ENCODE measurements at places on chromosomes 7 and 10.

DNA sequence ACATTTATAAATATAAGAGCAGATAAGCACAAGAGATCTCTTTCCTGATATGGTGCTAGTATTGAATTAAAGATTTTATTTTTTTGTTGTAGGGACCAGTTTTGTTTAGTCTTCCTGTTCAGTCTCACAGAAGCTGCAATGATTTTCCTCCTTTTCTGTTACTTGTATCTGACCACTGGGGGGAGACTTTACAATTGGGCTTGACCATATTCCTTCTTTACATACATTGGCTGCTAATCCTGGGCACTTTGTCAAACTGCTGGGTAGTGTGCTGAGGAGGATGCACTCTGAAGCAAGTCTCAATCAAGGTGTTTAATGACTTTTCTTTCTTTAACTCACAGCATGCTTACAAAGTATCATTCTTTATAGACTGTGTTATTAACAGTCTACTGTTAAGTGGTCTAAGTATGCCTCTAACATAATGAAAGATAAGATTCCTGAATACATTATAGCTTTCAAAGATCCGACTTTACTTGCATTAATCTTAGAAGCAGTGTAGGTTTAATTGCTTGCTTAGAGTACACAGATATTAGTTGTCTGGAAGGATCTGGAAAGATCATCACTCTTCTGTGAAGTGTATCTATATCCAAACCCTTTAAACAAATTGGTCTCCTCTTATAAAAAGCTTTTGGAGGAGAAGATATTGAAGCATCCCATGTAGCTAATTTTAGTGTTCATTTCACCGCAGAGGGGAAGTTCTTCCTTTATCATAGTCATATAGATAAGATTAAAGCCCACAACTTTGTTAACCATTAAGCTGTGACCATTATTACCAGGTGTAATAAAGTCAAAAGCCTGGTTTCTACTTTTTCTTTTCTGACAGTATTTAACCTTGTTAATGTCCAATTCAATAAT, 3.1 kb downstream of the PALS2 start:
- DNase-seq = peak; percentile 79

GRCh38 chr7:95055295-95055694, 147.9 kb downstream of the PPP1R9A start:
- no peak for DNase-seq

DNA sequence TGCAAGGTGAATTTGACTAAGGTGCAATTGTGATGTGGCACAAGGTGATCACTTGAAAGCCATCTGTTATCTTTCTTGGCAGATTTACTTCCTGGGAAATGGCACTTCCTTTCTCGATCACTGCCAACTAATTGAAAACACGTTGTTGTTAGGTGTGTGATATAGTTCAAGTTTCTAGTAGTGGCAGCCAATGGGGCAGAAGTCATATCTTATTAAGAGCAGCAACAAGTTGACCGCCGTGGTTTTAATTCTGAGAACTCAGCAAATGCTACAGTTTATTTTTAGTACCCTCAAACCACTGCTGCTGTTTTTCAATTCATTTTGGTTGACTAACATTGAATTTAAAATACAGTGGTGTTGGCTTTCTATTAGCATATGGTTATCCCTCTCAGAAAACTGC, 1.6 kb downstream of the CHN2 start:
- no peak for DNase-seq

GRCh38 chr7:128302139-128302538, 41.6 kb downstream of the RBM28 start:
- no peak for DNase-seq

DNA sequence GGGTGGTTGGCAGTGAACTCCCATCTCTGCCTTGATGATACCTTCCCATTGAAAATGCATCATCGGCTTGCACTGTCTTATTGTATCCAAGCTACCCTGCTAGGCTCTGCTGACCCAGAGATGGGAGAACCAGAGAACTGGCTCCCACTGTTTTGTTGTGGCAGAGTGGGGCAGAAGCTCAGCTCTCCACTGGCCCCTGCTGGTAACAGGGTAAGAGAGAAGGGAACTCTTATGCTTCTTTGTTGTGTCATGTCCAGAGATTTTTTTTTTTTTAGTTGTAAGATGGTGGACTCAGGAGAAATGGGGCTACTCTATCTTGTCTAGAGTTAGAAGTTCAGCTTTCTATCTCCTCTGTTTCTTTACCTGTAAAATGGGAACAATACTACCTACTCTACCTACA, 100.5 kb upstream of the SDK1 start:
- peak; percentile 71 for DNase-seq

DNA sequence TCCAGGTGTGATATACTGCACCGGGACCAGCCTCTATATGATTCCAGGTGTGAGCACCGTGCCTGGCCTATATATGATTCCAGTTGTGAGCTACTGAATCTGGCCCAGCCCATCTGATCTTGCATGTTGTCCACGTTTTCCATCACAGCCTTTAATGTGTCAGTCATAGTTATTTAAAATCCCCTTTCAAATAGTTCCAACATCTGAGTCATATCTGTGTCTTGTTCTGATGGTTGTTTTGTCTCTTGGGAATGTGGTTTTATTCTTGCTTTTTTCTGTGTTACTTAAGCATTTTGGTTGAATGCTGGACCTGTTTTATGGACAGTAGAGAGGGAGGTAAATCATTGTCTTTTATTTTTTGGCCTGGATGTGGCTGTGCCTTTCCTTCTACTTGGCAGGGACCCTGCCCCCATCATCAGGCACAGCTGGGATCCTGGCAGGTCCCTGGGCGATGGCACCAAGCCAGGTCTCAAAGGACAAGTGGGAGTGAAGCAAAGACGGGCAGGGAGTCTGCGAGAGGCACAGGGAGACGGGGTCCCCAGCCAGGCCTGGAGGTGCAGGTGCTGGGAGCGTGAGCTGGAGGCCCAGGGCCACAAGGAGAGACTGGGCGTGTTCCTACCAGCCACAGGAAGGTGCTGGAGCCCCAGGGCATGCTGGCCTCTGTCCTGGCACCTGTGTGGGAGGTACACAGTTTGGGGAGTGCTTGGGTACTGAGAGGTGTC, 94.7 kb downstream of the DYNC2I1 start:
- no peak for DNase-seq

DNA sequence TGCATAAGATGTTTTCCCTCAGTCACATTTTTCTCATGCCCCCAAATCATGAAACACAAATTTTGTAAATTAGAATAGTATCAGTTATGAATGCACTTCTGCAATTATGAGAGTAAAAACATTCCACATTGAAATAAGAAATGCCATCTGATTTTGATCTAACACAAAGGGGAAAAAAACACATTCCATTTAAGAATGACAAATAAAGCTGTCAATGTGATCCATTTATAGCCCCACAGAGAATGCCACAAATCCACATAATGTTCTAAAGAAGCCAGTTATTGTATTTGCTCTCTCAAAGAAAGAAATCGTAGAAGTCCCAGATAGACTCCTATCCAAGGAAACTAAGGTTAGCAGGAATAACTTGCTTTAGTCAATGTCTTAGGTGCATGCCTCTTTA, 48.7 kb upstream of the RHOBTB1 start:
- DNase-seq = no peak

GRCh38 chr10:116769791-116770190, 27.4 kb upstream of the HSPA12A start:
- no peak for DNase-seq

GRCh38 chr7:7109934-7110333, 72.4 kb upstream of the C1GALT1 start:
- DNase-seq = no peak

- no peak for DNase-seq
These were observed 379.7 kb upstream of the AUTS2 start for GRCh38 chr7:69218576-69218975.

- DNase-seq = no peak
These were observed 132.6 kb downstream of the EVX1 start for GRCh38 chr7:27374958-27375841.

GRCh38 chr7:92680442-92680841, 90.3 kb upstream of the FAM133B start:
- no peak for DNase-seq

GRCh38 chr7:87564296-87564963, 36.3 kb downstream of the ABCB1 start:
- DNase-seq = peak; percentile 41

GRCh38 chr7:113936982-113937381, 18.2 kb upstream of the PPP1R3A start:
- no peak for DNase-seq

DNA sequence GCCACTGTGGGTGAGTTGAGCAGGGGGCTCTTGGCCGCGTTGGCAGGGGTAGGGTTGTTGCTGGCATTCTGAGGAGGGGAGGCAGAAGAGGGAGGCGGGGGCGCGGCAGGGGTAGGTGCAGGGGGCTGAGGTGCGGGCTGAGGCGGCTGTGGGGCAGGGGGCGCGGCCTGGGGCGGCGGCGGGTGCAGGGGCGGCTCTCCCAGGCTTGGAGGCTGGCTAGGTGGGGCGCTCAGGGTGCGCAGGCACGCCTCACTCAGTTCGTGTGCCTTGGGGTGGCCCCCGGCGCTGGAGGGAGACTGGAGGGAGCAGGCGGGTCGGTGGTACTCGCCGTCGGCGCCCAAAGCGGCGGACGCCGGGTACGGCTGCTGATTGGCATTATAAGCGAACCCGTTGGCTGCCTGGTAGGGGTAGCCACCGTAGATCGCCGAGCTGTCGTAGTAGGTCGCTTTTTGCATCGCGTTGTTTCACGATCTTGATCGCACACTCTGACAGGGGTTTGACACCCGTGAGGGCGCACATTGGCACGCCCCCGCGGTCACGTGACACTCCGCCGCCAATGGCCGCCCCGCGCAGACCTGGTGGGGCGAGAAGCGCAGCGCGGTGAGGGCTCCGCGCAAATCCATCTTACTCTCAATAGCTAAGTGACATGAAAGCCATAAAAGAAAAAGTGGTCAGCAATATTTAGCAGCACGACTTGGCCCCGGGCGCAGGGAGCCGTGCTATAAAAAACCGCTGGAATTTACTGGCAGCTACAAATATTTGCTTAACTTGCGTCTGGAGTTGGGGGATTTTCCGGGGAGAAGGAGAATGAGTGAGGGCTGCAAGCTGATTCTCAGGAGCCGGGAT, 7.9 kb upstream of the HOXA2 start:
- DNase-seq = peak; percentile 73

DNA sequence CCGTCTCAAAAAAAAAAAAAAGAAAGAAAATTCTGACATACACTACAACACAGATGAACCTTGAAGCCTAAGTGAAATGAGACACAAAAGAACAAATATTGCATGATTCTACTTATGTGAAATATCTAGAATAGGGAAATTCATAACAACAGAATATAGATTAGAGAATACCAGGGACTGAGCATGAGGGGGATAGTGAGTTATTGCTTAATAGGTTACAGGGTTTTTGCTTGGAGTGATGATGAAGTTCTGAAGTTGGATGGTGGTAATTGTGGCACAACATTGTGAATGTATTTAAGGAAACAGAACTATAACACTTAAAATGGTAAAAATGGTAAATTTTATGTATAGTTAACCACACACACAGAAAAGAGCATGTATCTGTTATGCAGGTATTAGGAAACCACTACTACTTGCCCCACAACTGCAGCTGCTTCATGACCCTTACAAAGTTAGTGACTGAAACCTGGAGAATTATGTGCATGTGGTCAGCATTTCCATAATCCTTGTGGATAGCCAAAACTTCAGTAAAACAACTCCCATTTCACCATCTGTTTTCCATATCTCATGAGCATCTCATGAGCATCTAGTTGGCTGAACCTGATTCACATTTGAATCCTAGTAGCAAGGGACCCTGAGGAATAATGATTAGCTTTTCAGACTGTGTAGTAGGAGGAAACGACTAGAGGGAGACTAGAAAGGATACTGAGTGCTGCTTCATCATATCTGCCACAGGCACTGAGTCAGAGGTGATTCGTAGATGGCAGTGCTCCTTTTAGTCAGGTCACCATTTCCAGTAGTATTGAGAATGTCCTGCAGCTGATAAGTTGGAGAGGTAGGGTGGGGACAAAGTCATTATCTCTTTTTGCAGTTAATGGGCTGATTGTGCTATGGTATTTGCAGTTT, 26.3 kb downstream of the SAMD8 start:
- DNase-seq = no peak

DNA sequence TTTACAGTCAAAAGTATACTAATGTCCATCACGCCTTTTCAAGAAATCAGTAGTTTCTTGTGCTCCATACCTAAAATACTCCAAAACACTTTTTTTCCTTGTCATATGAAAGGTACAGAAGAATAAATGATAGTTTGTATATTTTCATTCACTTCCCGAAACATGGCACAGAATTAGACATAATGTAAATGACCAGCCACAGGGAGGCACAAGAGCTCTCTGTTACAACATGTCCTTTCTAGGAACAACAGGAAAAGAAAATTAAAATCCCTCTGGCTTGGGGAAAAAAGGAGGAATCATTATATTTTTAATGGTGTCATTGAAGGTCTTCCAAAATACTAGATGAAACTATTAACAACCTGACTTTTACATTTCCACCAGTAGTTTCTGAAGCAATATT, 331.2 kb downstream of the ACTR3B start:
- DNase-seq = no peak

DNA sequence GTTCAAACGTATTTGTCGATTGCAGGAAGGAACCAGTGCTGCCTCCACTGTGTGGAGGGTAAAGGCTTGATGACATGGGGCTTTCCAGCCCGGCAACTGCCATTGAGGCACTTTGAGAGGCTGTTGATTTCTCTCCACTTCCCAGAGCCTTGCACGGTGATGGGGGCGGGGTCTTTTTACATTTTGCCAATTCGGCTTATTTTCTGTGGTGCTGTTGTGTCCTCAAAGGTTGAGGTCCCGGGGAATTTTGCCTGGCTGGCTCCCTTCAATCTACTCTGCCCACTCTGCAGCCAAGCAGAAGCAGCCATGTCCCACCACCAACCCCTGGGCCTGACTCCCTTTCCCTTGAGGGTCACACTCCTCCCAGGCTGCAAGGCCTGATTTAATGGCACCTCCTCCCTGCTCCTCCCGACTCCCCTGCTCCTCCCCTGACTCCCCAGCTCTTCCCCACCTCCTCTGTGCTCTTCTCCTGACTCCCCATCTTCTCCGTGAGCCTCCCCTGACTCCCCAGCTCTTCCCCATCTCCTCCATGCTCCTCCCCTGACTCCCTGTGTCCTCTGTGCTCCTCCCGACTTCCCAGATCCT, 39.0 kb downstream of the OAT start:
- DNase-seq = no peak

DNA sequence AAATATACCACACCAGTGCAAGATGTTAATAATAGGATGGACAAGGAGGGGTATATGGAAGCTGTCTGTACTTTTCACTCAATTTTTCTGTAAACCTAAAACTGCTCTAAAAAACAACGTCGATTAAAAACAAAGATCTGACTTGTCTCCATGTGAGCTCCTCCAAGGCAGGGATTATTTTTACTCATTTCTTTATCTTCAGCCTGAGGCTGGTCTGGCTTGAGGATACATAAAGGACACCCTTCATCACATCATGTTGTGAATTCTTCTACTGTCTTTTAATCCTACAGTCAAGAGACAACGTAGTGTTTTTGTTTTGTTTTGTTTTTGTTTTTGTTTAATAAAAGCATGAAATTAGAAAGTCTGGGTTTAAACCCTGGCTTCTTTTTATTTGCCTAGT, 486.9 kb downstream of the PLXNA4 start:
- DNase-seq = no peak

- DNase-seq = no peak
These were observed 18.4 kb upstream of the STEAP2 start for GRCh38 chr7:90192876-90193750.

GRCh38 chr7:50497068-50497642, 47.0 kb upstream of the FIGNL1 start:
- peak; percentile 33 for DNase-seq

- DNase-seq = peak; percentile 96
These were observed 651.5 kb downstream of the TNS3 start for GRCh38 chr7:46930366-46930765.

GRCh38 chr7:12557282-12557681, 13.2 kb upstream of the SCIN start:
- peak; percentile 16 for DNase-seq

Data from MCF 10A (cell line).